Gastroesophageal sphincter (tissue), 4 donors: ENCODE measurements at places on chromosomes 5 and 9. TPM values are rescaled to one million over a fixed set of nuclear protein-coding genes. Genes with fewer than 3 reads are reported as not detected.

The DNLZ gene
- 14.8 TPM for total RNA-seq

The IRGM gene
- total RNA-seq = not detected

The PCDHA6 gene
- total RNA-seq = 0.67 TPM

The CDX1 gene
- not detected for total RNA-seq

The KIF24 gene
- 1.6 TPM for total RNA-seq

The SLC36A3 gene
- not detected for total RNA-seq
